M059J (cell line): ENCODE measurements at places on chromosomes 12 and 14.

GRCh38 chr14:101194373-101195308 is 291.1 kb upstream of the RTL1 start:
- DNase-seq: no peak

DNA sequence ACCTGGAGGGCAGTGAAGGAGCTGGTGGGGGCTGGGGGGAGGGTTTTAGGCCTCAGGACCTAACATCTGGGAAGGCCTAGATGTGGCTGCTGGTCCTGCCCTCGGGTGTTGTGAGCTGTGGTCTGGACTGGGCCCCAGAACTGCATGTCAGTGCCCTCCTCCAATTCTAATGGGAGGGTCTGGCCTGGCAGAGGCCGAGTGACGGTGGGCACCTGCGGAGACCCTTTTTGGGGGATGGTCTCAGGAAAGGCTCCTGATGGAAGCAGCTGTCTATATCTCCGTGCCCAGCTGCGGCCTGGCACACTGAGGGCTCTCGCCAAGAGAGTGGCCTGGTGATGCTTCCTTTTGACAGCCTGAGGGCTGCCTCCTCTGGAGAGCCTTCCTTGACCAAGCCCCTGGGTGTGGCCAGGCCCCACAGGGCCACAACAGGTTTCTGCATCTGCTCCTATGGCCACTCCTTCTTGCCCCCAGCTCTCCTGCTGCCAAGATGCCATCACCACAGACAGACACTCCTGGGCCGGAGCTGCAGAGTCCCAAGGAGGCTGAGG is 5.3 kb downstream of the EXOC3L4 start:
- no peak for DNase-seq

DNA sequence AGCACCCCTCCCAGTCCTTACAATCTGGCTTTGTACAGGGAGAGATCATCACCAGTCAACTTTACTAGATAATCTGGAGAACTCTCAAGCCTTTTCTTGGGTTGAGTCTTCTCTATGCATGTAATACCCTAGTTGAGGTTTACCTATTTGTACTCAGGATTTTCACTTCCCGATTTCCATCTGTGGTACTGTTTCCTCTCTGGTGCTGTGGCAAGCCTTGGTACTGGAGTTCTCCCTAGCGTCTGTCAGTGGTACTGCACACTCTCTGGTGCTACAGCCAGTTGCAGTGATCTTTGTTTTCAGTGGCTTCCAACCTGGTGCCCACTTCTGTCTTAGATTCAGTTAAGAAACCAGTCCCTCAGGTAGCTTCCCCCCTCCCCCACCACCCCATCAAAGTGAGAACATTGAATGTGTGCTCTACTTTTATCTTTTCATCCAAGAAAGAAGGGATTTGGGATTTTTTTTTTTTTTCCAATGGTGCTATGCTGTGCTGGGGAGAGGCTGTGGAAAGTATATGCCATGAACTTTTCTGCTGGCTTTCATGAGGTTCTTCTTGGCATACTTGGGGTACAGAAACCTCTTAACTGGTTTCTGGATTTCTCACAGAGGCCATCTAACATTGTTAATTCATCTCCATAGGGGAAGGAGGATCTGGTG is 69.4 kb upstream of the EVL start:
- DNase-seq: peak; percentile 27

DNA sequence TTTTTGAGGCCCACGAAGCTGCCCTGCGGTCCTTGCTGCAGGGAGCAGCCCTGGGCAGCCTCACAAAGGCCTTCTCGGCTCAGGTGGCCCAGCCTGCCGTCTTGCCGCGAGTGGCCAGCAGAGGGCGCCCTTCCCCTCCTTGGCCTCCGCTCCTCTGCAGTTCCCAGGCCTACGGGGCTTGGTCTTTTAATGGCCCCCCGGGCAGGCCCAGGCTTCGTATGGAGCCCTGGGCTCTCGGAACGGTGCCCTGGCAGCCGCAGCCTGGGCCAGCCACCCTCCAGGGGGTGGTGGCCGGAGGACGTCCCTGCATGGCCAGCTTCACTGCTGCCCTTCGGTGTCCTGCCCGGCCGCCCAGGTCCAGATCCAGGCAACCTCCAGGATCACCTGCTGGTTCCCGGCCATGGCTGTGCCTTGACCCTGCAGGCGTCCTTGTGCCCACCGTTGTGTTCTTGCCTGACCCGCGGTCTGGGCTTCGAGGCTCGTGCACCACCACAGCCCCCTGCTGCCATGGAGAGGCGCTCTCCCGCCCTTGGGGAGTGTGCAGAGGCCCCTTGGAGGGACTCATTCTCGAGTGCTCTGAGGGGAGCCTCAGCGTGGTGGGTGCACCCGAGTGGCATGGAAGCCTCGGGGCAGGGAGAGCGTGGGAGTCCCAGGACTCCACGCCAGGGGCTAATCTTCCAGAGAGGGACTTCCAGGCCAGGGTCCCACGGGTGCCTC is 9.4 kb downstream of the ASPG start:
- peak; percentile 10 for DNase-seq

DNA sequence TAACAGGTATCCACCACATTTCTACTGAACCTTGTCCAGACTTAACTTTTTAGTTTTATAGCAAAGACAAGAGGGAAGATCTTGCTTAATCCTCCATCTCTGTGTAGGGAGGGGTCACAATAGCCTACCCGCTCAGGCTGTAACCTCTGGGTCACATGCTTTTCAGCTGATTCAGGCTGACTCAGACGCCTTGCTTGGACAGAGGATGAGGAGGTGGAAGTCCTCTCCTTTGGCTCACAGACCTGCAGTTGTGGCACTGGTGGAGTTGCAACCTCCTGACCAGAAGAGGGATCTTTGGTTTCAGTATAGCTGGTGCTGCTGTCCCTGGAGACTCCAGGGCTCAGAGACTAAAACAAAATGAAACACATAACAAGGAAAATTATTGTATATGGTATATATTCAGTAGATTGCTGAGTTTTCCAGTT is 16.2 kb downstream of the ACIN1 start:
- peak; percentile 96 for DNase-seq

GRCh38 chr12:120980800-120981368 is 2.5 kb downstream of the HNF1A start:
- no peak for DNase-seq

- peak; percentile 84 for DNase-seq
Measured at GRCh38 chr14:77014004-77014604, 14.4 kb downstream of the IRF2BPL start.

- DNase-seq: peak; percentile 76
Measured at GRCh38 chr12:60205500-60205899, 609.7 kb downstream of the SLC16A7 start.

DNA sequence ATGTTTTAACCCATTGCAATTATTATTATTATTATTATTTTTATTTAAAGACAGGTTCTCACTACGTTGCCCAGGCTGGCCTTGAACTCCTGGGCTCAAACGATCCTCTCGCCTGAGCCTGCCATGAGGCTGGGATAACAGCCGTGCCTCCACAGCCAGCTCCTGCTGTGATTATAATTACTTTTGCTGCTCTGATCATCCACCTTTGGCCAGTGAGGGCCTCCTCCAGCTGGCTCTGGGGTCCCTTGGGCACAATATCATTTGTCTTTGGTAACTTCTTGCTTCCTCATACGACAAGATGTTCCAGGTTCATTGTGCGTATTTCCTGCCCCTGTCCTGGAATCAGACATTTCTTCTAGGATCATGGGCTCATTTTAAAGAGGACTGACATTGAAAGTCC is 28.4 kb downstream of the LRTM2 start:
- no peak for DNase-seq

DNA sequence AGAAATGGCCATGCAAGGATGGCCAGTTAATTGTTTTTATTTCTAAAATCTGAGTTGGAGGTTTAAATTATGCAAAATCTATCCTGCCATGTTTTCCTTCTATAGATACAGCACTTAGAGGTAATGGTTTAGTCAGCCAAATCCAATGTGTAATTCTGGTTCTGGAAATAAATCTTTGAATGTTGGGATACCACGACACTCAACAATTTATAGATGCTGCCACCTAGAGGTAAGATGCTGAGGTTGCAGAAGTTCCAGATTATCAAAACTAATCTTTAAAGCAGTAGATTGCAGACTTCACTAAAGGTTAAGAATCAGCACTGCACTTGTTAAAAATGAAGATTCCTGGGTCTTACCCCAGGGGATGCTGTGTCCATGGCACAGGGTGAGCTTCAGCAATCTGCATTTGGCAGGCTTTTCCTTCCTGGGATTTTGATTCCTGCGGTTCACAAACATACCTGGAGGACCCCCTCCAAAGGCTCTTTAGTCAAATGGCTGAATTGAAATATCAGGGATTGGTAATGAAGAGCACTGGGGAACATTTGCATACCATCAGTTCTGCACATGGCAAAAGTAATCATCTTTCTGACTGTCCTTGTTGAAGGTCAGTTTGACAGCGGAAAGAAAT is 53.4 kb upstream of the ANO4 start:
- DNase-seq: peak; percentile 33

DNA sequence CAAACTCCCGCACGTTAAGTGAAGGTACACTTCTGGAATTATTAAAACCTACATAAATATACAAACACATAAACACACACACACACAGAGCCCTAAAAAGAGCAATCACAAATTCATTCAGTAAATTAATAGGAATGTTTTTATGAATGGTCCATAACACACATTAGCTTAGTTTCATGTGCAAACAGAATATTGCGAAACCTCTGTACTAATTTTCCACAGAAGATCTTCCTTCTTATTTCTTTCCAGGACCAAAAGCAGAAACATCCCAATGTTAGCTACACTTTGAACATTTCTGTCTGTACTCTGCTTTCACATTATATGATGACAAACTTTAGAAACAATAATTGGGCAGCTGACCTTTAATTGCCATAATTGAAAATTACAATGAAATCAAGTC is 101.6 kb downstream of the SOX5 start:
- DNase-seq: no peak

- no peak for DNase-seq
Measured at GRCh38 chr12:111705672-111706071, 19.8 kb downstream of the ACAD10 start.

- DNase-seq: peak; percentile 82
Measured at GRCh38 chr14:49861699-49862088, 9.1 kb upstream of the NEMF start.

- no peak for DNase-seq
Measured at GRCh38 chr12:42445891-42446290, 119.9 kb downstream of the PPHLN1 start.

DNA sequence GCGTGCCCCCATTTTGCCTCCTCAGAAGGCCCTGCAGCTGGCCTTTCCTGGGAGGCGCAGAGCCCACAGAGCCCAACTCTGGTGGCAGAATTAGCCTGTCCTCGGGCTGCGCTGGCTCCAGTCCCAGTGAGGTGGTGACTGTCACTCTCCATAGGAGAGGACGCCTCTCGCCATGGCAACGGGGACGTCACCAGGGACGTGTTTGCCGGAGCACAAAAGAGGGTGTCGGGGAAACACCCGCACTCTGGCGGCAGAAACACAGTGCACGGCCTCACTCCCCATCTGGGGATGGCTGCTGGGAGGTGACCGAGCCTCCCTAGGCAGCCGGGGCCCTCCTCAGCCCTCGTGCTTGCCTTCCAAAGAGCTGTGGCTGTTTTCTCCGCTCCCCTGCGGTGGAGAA is 50.2 kb upstream of the NCOR2 start:
- DNase-seq: no peak

- no peak for DNase-seq
Measured at GRCh38 chr12:117347588-117347987, 13.8 kb downstream of the NOS1 start.

GRCh38 chr12:51390891-51391282 is 319 bp downstream of the GALNT6 start:
- peak; percentile 27 for DNase-seq

DNA sequence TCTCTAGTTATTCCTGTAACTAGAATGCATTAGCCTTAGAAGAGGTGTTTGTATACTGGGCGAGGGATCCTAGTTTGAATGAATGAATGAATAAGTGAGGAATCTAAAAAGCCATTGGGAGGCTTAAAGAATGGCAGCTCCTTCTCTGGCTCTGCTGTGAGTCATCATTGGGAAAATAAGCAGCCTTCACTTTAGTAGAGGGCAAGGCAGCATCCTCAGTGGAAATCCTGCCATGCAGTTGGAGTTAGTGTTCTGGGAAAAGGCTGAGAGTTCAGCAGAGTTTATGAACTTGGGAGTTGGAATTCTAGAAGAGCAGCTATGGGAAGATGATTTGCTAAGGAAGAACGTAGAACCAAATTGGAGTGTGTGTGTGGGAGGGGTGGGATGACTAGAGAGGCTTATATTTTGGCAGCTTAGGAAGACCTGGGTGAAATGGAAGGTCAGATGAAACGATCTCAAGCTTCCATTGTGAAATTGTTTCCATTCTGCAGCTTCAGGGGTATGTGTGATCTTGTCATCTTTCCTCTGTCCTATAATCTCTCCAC is 120.8 kb downstream of the PTCSC3 start:
- DNase-seq: no peak
